D721Med (cell line): ENCODE measurements at places on chromosomes 1 and 21.

DNA sequence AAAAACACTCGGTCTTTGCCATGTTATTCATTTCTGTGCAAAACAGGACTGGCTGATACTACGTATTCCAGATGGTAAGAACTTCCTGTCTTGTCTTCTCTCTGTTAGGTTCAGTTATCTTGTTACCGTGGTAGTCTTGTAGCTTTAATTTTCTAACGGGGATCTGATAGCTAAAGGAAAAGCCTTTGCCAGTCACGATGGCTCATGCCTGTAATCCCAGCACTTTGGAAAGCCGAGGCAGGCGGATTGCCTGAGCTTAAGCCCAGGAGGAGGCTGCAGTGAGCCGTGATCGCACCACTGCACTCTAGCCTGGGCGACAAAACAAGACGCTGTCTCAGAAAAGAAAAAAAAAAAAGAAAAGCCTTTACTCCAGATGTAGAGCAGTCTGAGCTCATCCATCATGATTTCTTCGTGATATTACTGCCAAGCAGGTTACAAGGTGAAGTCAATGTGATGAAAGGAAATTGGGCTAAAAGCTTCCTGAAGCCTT is 11.1 kb upstream of the MSTO1 start:
- peak; percentile 31 for DNase-seq

DNA sequence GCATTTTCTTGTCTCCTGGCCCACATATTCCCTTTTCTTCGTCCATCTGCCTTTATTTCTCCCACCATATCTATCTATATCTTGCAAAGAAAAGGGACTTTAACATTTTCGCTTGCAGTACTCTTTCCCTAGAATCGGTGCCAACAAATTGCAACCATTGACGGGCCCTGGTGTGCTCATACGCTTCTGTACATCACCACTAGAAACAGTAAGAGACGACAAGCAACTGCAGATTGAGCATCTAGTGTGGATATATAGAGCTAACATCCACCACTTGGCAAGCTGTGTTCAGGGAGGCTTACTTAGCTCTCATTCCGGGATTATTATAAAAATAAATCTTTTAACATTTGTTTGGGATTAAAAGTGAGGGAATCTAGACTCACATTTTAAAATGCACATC is 230.8 kb upstream of the PKN2 start:
- DNase-seq, result no peak

GRCh38 chr1:84687714-84688462 is 2.4 kb downstream of the SSX2IP start:
- no peak for DNase-seq

GRCh38 chr21:45266518-45267389 is 20.9 kb downstream of the POFUT2 start:
- DNase-seq, result no peak

GRCh38 chr1:62043154-62043553 is 151.5 kb upstream of the L1TD1 start:
- no peak for DNase-seq

DNA sequence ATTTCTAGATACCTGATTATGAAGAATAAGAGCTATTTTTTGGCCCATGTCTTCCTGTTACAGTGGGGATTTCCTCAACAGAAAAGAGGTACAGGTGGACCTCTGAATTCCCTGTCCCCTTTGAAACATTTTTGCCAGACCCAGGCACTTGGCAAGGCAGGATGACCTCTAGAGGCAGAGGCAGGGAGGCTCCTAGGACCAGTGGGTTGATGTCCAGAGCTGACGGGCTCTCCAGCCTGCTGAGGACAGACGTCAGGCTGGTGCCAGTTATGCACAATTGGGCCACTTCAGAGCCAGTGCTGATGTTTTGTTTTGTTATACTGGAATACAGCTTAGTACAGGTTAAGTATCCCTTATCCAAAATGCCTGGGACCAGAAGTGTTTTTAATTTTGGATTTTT is 18.5 kb upstream of the A3GALT2 start:
- DNase-seq, result no peak

DNA sequence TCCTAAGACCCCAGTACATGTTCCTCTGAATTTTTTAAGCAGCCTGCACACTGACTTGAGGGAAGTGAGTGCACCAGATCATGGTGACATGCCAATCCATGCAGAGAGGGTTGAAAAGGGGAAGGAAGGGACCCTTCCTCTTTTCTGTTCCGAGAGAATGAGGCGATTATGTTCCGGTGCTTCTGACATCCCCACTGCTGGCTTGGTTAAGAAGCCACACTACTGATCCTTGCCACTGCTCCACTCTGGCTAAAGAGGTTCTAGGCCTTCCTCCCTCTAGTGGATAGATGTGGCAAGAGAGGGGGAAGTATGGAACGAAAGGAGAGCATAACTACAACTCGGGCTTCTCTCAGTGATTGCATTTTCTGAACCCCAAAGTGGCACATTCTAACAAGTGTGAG is 1.8 kb upstream of the CYB5R1 start:
- DNase-seq, result no peak

DNA sequence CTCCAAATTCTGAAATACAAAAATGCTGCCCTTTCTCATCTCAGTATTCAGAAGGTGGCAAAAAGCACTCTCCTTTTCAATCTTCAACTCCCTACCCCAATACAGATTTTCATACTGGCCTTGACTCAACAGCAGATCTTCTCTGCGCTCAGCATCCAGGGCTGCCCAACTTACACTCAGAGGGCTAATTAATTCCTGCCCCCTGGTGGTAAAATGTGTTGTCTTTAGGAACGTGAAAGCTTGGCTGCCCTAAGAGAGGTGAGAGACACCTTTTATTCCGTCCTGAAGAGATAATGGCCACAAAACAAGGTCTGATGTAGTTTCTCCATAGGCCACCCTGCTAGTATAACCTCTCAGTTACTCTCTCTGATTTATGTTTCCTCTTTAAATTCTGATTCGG is 25.0 kb downstream of the KRTAP24-1 start:
- no peak for DNase-seq

GRCh38 chr1:221667504-221667903 is 74.4 kb downstream of the DUSP10 start:
- DNase-seq, result no peak

- no peak for DNase-seq
These were observed 10.9 kb downstream of the ADAMTS1 start for GRCh38 chr21:26834181-26834905.

- DNase-seq, result no peak
These were observed 10.8 kb upstream of the PPIE start for GRCh38 chr1:39727932-39728317.

- DNase-seq, result no peak
These were observed 2.0 kb downstream of the POLR3C start for GRCh38 chr1:145826030-145826429.

DNA sequence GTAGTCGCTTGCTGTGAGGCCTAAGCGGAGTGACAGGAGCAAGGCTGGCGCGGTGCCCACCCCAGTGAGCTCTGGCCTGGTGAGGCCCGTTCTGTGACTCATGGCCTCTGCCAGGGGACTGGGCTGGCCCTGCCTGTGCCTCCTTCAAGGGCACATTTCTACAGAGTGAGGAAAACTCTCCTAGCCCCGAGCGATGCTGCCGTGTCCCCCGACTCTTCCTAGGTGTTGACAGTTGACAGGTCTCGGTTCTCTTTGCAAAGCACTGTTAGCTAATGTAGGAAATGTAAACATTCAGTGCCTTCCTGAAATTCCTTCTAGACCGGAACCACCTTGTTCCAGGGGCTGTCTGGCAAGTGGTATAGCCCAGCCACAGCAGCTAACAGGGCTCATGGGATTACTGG is 43.9 kb downstream of the ABCG1 start:
- DNase-seq, result no peak

GRCh38 chr1:12436345-12436658 is 181.7 kb downstream of the DHRS3 start:
- DNase-seq, result no peak

- no peak for DNase-seq
These were observed 1048.7 kb downstream of the ADGRL2 start for GRCh38 chr1:82849460-82849859.

DNA sequence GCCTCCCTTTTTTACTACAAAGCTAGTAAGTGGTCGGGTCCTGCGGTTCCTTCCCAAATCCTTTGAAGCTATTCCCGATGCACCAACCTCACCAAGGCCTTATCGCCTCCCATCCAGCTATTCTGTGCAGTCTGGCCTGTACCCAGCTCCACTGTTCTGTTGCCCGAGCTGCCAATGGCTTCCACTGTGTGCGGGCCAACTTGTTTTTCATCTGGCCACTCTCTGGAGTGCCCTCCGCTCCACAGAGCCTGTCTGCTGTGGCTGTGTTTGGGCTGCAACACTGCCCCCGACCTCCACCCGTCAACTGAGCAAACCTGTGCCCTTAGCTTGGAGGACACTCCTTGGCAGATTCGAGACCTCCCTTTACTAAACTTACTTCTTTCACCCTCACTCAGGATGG is 125.0 kb downstream of the KIAA0319L start:
- DNase-seq, result no peak

- DNase-seq, result no peak
These were observed 1205.3 kb upstream of the ADGRL4 start for GRCh38 chr1:80211691-80212380.

DNA sequence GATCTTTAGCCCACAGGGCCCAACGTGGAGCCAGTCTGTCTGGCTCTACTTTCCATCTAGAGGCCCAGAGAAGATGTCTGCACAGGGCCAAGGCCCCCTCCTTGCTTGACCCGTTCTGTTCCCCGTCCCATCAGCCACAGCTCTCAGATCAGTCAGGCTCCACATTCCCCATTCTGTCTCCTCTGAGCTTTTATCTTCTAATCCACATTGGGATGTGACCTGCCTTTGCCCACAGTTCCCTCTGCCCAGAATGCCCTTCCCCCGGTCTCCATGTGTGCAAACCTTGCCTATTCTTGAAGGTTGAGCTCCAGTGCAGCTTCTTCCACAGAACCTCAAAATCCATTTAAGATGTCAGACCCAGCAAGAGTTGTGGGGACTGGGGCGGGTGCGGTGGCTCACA is 53.3 kb upstream of the WASF2 start:
- DNase-seq, result no peak

DNA sequence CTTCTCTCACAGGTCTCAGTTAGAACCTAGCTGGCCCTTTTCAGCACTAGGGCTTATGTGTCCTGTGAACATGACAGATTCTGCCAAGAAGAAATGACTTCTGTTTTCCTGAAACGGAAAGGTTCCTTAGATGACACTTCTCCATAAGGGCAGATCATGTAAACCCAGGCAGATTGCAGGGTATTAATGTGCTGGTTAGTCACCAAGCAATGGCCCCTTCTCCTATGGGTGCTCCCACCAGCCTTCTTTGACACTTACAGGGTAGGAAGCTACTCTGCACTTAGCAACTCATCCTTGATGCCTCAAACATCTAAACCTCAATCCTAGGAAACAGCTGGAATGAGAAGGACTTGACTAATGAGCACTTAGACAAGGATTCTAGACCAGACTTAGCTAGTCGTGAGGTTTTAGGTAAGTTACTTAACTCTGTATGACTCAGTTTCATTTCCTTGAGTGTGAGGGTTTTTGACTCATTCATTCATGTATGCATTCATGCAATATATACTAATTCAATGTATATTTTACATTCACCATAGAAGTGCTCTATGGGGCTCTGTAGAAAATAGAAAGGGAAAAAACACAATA is 74.1 kb upstream of the PLXNA2 start:
- DNase-seq, result no peak

- no peak for DNase-seq
These were observed 1349.0 kb upstream of the B3GALT2 start for GRCh38 chr1:194535369-194535768.

- no peak for DNase-seq
These were observed at the start of gene KRTAP12-3 for GRCh38 chr21:44657635-44658540. TSS of gene KRTAP12-3 (plus strand) at chr21:44657932. CDS start at chr21:44657980, 48 bp downstream.

DNA sequence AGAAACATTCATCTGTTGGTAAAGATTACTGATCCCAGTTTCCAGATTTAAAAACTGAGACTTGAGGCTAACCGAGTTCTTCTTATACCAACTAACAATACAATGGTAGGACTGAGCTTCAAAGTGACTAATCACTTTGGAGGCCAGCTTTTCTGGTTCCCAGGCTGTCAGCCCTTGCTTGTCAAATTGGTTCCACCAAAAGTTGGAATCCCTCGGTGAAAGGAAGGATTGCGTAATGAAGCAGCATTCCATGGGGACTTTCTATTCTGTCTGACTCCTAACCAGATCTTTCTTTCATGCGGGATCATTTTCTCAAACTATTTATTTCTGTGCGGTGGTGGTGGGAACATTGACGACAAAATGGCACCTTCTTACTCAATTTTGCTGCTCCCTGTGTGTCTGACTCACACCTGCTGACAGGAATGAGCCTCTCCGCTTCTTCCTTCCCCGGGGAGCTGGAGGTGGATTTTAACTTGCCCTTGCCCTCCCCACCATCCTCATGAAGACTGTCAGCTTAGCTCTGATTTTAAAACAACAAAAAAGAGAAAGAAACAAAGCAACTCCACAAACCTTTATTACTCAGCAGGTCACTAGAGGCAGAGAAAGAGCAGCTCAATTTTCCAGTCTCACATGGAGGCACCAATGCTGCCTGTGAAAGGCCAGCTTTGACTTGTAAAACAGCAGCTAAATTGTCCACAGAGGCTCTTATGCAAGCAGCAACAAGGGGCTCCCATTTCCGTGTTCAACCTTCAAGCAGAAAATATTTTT is 32.9 kb upstream of the RASAL2 start:
- no peak for DNase-seq

DNA sequence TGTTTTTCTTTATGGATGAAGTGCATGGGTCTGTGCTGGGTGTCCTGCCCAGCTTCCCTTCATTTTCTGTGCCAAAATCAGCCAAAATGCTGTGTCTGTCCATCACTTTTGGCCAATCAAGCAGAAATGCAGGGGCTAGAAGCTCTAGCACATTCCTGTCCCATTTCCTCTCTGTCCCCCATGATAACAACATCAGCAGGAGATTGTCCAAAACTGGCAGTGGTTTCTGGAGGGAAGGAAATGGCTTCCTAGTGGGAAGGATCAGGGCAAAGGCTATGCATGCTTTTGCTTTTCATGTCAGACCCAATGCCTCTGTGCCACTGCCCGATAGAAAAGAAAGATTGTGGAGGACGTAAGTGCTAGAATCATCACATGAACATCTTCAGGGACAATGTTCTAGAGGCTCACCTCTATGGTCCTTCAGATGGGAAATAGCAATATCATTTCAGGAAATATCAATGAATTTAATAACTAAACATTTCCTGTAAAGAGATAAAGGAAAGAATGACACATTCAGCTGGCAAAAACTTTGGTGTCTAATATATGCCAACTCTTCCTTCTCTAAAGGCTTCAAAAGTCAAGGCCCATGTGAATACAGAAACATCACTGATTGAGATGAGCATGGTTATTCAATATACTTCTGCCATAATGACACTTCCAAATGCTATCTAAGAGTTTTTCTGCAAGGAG is 107.5 kb downstream of the SETD4 start:
- DNase-seq, result no peak
